ENCODE measurements at places on chromosomes 6 and 20. TPM values are rescaled to one million over a fixed set of nuclear protein-coding genes. Genes with fewer than 3 reads are reported as not detected.

GRCh38 chr6:47646689-47647088 lies 51.7 kb upstream of the ADGRF4 start:
- no peaks in the 10 kb centered on the region for H3K36me3 ChIP-seq
- no peak overlapping the region for H3K27ac ChIP-seq
- no peak for DNase-seq
- H3K4me3 ChIP-seq, result no peak overlapping the region
- H3K27me3 ChIP-seq, result no peaks in the 10 kb centered on the region

GRCh38 chr20:38392356-38392755 lies 42.8 kb downstream of the SNHG17 start:
- no peaks in the 10 kb centered on the region for H3K36me3 ChIP-seq
- H3K27me3 ChIP-seq, result no peaks in the 10 kb centered on the region
- DNase-seq, result no peak
- H3K4me1 ChIP-seq, result no peaks in the 10 kb centered on the region

Gene SYCP2
- total RNA-seq, result 0.35 TPM

DNA sequence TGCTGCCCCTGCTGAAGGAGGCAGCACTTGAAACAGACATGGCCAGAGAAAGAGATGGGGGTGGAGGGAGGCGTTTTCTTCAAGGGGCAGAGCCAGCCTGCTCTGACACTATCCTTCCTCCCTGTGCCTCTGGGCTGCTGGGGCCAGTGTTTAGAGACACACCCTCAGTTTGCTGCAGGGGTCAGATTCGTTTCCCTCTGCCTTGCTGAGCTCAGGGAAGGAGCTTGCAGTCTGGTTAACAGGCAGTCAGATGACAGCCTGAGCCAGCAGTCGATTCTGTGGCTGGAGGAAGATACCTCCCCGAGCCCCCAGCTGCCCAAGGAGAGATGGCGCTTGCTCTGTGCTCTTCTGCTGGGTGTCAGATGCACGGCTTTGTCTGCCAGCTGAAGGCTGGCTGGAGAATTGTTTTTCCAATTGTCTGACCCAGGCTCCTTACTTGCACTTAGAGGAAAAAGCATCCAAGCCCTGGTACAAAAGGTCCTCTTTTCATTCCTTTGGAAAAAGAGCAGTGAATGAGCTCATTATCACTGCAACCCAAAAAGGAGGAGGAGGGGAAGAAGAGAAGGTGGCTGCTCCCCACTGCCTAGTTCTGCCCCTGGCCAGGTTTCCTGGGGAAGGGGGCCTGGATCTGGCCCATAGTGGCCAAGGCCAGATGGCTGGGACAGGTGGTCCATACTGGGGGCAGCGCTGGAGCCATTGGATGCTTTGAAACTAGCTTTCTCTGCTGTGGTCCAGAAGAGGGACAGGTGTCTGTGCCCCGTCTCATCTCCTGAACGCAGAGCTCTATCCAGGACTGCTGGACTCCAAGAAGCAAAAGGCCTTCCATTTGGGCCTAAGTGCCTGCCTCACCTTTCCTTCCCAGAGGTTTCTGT lies 88.2 kb downstream of the TCP11 start:
- H3K4me3 ChIP-seq, result no peak overlapping the region
- DNase-seq, result no peak
- no peaks in the 10 kb centered on the region for H3K27me3 ChIP-seq
- peaks cover 53% of the 10 kb centered on the region for H3K4me1 ChIP-seq
- peaks cover 41% of the 10 kb centered on the region for H3K36me3 ChIP-seq

Gene SIM1
- not detected for total RNA-seq

DNA sequence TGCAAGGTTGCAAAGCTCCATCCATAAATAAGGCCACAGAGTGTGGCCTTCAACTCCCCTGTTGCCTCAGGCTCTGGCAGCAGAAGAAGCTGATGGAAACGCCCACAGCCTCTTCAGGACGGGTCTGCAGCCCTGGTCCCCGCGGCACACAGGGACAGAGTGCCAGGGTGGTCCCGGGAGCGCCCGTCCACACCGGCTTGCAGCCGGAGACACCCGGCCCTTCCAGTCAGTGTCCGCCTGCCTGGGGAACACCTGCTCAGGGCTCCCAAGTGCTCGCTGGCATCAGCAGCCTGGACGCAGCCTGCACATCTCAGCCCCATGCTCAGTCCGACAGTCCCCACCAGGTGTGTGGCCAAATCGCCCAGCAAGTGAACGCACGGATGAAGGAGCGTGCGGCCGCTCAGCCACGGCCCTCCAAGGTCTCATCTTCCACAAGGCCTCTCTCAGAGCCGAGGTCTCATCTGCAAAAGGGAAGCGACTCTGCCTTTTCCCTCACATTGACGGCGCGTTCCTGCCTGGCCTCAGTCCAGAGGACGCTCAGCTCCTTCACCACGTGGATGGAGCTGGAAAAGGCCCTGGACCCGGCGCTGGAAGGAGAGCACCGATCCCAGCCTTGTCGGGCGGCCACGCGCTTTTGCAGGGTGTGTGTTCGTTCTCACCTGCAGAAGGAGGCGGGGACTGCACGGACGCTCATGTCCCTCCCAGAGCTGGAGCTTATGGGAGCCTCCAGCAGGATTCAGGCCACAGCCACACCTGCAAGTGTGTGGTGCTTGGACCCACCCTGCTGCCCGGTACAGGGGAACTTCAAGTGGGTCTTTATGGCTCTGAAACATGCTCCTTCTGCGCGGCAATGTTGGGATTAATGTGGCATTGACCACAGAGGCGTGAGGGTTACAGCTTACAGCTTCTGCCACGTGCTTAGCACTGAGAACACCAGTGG lies 180.4 kb downstream of the DLL1 start:
- no peaks in the 10 kb centered on the region for H3K4me1 ChIP-seq
- no peak overlapping the region for H3K27ac ChIP-seq
- no peaks in the 10 kb centered on the region for H3K36me3 ChIP-seq
- H3K27me3 ChIP-seq, result no peaks in the 10 kb centered on the region
- no peak overlapping the region for H3K4me3 ChIP-seq

Gene RIMS4
- total RNA-seq, result 0.17 TPM

Gene TUBE1
- 21.5 TPM for total RNA-seq

Gene RNASET2
- total RNA-seq, result 62.5 TPM

Gene TFAP2B
- total RNA-seq, result 1.2 TPM

Gene PAK5
- total RNA-seq, result 3.2 TPM

GRCh38 chr6:17910189-17910588 lies 77.2 kb downstream of the KIF13A start:
- no peak for DNase-seq
- H3K27me3 ChIP-seq, result no peaks in the 10 kb centered on the region
- H3K4me3 ChIP-seq, result no peak overlapping the region
- H3K27ac ChIP-seq, result no peak overlapping the region
- no peaks in the 10 kb centered on the region for H3K36me3 ChIP-seq

GRCh38 chr6:38549795-38550194 lies 89.9 kb downstream of the BTBD9 start:
- H3K36me3 ChIP-seq, result no peaks in the 10 kb centered on the region
- H3K27ac ChIP-seq, result no peak overlapping the region
- no peaks in the 10 kb centered on the region for H3K27me3 ChIP-seq
- no peaks in the 10 kb centered on the region for H3K4me1 ChIP-seq
- no peak for DNase-seq

DNA sequence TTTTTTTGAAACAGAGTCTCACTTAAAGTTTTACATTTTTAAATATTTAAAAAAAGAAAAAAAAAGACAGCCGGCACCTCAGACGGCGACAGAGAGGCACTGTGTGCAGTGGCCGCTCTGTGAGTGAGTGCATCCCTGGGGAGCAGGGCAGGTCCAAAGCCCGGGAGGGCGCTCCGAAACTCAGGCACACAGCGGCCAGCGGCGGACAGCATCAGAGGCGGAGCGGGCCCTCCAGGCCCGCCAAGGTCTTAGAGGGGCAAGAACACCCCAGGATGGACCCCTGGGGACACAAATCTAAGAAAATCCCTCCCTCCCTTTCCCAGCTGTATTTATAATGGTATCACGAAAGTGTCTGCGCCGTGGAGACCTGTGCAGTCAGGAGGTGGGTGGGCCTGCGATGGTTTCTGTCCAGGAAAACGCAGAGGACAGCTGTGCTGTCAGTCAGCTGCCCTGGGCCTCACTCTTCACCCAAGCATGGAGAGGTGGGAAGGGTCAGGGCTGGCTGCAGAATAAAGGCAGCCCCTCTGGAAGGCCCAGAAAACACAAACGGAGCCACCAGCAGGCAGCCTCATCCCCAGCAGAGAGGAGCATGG lies 43.8 kb downstream of the TAF4 start:
- H3K27me3 ChIP-seq, result no peaks in the 10 kb centered on the region
- DNase-seq, result no peak
- peaks cover 24% of the 10 kb centered on the region for H3K4me1 ChIP-seq
- H3K36me3 ChIP-seq, result no peaks in the 10 kb centered on the region
- H3K4me3 ChIP-seq, result no peak overlapping the region

Gene SPDEF
- 0.06 TPM for total RNA-seq

DNA sequence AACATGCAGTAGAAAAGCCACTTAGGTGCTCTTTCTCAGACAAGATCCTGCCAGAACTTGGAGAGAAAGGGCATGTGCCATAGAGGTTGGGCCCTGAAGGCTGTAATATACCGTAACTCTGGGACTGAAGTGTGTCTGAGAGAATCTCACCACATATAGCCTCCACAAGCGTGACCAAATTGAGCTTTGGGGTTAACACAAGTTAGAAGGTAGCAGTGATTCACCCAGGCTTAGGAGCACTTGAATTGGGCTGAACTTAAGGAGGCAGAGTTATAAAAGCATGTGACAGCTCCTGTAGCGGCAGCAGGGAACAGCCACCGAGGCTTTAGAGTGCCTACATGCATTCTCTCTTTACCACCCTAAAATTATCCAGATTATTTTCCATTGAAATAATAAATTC lies 361.6 kb downstream of the PHF3 start:
- no peaks in the 10 kb centered on the region for H3K4me1 ChIP-seq
- no peaks in the 10 kb centered on the region for H3K36me3 ChIP-seq
- H3K27ac ChIP-seq, result no peak overlapping the region
- DNase-seq, result no peak
- no peaks in the 10 kb centered on the region for H3K27me3 ChIP-seq
- no peak overlapping the region for H3K4me3 ChIP-seq

Gene IL20RA
- total RNA-seq, result 8.6 TPM

Gene COL9A1
- total RNA-seq, result not detected

DNA sequence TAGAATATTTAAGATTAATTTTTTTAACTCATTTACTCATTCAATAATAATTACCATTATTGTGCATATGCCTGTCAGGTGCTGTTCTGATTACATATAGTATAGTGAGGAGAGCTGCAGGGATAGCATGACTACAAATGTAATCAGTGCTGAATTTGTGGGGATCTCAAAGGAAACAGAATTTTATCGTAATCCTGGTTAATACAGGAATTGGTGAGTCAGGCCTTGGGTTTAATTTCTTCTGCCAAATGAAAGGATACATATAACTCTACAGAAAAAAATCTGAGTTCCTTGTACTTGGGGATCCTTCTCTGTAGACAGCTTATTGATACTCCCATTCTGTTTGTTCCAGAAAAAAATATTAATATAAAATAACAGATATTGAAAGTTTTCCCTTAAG lies 297.2 kb downstream of the GJA1 start:
- no peak overlapping the region for H3K27ac ChIP-seq
- DNase-seq, result no peak
- H3K4me3 ChIP-seq, result no peak overlapping the region
- H3K27me3 ChIP-seq, result no peaks in the 10 kb centered on the region

DNA sequence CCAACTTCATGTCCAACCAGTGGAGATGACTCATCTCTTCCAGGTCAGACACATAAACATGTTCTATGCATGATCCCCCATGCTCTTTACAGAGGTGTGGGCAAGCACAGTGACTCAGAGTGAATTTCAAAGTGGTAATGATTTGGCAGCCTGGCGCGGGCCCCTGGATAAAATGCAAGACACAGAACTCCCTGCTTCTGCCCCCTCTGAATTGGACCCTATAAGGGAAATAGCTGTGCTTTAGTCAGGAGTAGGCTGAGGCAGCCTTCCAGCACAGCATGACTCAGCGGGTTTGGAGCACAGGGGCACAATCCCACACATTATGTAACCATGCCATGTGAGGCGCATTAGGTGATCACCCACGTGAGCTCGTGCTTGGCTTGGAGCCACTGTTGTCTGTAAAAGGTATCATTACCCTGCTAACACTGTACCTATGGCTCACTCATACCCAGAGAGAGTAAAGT lies 127.4 kb downstream of the C6orf118 start:
- no peak for DNase-seq
- H3K27me3 ChIP-seq, result no peaks in the 10 kb centered on the region
- H3K27ac ChIP-seq, result no peak overlapping the region
- no peaks in the 10 kb centered on the region for H3K36me3 ChIP-seq
- no peak overlapping the region for H3K4me3 ChIP-seq

GRCh38 chr6:157169656-157170055 lies 153.7 kb downstream of the TMEM242 start:
- peaks cover 13% of the 10 kb centered on the region for H3K4me1 ChIP-seq
- no peak overlapping the region for H3K4me3 ChIP-seq
- no peaks in the 10 kb centered on the region for H3K36me3 ChIP-seq

DNA sequence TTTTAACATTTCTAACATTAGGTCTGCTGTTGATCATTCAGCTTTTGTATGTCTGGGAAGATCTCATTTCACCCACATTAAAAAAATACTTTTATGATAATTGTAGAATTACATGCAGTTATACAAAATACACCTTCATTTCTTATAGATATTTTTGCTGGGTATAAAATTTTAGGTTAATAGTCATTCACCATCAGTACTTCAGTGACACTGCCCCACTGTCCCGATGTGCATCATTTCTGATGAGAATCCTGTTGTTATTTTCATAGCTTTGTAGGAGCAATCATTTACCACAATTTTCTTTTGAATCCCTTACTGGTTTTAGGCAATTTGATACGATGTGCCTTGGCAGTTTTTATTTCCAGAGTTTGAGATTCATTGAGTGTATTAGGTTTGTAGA lies 173.6 kb downstream of the JARID2 start:
- no peaks in the 10 kb centered on the region for H3K4me1 ChIP-seq
- no peaks in the 10 kb centered on the region for H3K27me3 ChIP-seq
- H3K4me3 ChIP-seq, result no peak overlapping the region
- no peak overlapping the region for H3K27ac ChIP-seq
- DNase-seq, result no peak
- H3K36me3 ChIP-seq, result no peaks in the 10 kb centered on the region

DNA sequence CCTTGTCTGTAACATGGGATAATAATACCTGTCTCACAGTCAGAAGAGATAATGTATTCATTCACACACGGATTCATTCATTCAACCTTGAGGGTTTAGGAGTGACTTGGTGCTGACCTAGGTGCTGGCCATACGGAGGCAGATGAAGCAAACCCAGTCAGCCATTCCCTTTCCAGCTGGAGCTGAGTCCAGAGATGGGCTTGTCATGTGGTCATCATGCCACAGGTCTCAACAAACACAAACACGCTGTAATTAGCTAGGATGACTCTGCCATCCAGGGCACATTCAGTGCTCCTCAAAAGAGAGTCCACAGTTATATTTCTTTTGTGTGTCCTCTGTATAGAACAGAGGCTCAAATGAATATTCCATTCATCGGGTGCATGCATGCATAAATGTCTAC lies 19.5 kb upstream of the PRELID3B start:
- no peak overlapping the region for H3K27ac ChIP-seq
- no peak for DNase-seq
- H3K27me3 ChIP-seq, result peaks cover 1% of the 10 kb centered on the region
- no peaks in the 10 kb centered on the region for H3K4me1 ChIP-seq
- no peak overlapping the region for H3K4me3 ChIP-seq

Data from adrenal gland (tissue), 19 donors.